ENCODE measurements at places on chromosomes 16 and 17.
A peak's percentile ranks its signal among the peaks of the same experiment; 100 is the strongest.

- DNase-seq: no peak
Measured at GRCh38 chr16:4550591-4550990, 5.5 kb upstream of the C16orf96 start.

GRCh38 chr17:81002409-81003361 lies 11.0 kb downstream of the CHMP6 start:
- DNase-seq: peak; percentile 30

- no peak for DNase-seq
Measured at GRCh38 chr16:89924297-89924924, 1.3 kb downstream of the TUBB3 start.

GRCh38 chr16:76653390-76654026 lies 376.3 kb downstream of the CNTNAP4 start:
- peak; percentile 81 for DNase-seq

GRCh38 chr16:51231702-51232101 lies 80.6 kb upstream of the SALL1 start:
- DNase-seq: no peak

DNA sequence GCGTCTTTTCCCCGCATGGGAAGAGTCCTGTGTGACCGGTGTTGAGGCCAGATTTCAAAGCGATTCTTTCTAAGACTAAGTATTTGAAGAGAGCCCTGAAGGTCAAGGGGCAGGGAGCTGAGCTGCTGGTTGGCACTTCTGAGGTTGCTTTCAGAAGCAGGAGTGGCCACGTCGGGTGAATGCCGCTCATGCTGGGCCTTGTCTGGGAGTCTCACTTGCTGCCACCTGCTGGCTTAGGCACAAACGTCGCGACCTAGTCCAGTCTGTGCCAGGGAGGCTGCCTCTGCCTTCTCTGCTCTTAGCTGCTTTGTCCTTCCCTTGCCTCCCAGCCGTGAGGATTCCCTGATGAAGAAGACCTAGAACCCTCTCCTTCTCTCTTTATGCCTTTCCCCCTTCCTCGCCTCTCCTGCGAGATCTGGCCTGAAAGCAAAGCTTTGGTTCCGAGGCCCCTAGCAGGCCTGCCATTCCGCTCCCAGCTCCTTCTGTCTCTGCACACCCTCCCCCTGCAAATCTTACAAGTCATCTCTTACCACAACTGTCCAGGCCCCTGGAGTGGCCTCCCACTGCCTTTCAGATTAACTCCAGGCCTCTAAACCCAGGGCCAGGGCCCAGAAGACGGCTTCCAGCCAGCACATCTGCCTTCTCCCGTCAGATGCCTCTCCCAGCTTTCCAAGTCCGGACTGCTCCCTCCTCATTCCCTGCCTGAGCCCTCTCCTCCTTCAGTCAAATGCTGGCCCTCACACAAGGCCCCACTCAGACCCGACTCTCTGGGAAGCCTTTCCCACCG lies 11.4 kb downstream of the CTNS start:
- peak; percentile 69 for DNase-seq

DNA sequence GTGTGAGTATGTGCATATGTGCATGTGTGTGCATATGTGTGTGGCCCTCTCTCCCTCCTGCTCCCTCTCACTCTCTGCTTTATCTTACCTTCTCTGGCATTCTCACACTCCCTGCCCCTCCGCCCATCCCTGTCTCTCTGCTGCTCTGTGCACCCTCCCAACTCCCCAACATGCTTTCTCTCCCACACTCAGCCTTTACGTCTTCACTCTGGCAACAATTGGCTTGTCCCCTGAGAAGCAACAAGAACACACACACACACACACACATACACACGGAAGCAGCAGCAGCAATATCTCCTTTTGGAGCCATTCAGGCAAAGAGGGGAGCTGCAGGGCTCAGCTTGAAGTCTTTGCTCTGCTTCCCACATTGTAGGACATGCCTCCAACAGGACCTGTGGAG lies 27.8 kb downstream of the PITPNM3 start:
- DNase-seq: peak; percentile 5

DNA sequence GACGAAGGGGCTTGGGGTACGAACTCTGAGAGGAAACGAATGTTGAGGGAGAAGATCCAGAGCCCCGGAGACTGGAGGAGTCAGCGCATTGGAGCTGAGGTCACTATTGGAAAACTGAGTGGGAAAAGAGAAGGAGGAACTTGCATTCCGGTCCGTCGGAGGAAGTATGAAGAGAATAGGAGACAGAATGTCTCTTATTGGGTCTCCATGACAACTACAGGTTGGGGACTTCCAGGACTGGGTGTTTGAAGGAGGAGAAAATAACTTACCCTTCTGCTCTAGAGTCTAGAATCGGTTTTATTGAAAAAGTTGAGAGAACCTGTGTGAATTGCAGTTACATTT lies 537 bp downstream of the GOSR1 start:
- no peak for DNase-seq

DNA sequence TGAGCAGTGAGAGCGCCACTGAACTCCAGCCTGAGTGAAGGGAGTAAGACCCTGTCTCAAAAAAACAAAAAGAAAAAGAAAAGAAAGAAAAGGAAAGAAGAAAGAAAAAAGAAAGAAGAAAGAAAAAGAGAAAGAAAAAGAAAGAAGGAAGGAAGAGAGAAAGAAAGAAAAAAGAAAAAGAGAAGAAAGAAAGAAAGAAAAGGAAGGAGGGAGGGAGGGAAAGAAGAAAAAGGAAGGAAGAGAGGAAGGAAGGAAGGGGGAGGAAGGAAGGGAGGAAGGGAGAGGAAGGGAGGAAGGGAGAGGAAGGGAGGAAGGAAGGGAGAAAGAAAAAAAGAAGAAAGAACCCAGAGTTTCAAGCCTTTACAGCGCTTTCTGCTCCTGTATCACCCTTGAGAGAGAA lies 19.1 kb downstream of the GINS3 start:
- no peak for DNase-seq

DNA sequence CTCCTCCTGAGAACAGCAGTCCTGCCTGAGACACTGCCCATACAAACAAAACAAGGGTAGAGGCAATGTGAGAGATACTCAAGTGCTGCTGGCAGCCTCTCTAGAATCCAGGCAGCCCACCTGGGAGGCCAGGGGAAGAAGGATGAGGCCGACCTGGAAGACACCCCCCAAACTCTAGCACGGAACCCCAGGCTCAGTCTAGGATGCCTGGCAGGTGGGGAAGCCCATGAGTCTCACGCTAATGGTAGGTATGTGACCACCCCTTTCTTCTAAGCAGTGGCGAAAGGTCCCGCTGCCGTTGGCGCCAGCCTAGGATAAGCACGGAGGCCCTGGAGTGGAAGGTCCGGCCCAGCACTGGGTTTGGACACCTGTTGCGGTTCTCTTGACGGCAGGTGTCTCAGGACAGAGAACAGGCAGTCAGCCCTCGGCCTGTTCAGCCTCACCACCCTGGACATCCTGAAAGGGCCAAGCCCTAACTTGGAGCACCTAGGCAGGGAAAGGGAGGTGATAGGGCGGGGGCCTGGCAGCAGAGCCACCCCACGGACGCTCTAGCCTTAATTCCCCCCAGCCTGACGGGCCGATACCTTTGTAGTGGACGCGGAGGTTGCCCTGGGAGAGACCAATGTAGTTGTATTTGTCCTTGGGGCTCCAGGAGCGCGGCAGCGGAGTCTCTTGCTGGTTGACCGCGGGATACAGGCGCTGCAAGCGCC lies 487 bp downstream of the RANBP10 start:
- DNase-seq: no peak

- DNase-seq: no peak
Measured at GRCh38 chr16:2955779-2956578, 8.1 kb upstream of the KREMEN2 start.

- DNase-seq: no peak
Measured at GRCh38 chr16:83627996-83628395, 179.8 kb upstream of the HSBP1 start.
